ENCODE measurements at places on chromosomes 16 and 17. TPM values are rescaled to one million over a fixed set of nuclear protein-coding genes. Genes with fewer than 3 reads are reported as not detected.

GRCh38 chr17:74521701-74522201 is 9.5 kb downstream of the CD300LB start:
- DNase-seq: no peak

DNA sequence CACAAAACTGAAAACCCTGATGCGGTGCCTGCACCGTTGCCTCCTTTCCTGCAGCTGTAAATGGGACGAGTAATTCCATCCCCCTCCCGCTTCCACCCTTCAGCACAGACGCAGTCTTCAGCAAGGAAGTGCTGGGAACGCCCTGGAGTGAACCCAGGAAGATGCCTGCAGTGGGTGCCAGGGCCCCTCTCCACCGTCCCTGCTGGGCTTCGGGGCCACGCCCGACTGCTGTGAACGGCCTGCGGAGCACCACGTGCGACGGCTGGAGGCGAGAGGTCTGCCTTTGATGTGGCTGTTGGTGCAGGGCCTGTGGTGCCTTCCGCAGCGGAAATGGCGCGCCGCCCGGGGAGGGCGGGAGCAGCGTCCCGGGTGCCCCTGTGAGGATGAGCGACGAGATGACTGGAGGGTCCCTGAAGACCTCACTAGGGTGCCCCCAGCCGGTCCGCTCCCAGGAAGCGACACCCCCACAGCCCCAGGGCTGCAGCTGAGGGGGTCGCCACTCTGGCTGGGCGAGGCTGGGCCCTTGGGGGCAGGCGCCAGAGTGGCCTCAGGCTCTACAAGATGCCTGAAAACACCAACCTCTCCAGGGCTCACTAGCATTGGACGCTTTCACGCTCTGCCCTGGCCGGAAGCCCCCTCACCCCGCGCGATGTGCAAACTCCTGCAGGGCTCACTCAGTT is 749 bp upstream of the MC1R start:
- DNase-seq: peak; percentile 76

- DNase-seq: no peak
These were observed 60.1 kb downstream of the CYLD start for GRCh38 chr16:50802000-50802399.

GRCh38 chr17:7740481-7741001 is 23.0 kb downstream of the DNAH2 start:
- DNase-seq: no peak

DNA sequence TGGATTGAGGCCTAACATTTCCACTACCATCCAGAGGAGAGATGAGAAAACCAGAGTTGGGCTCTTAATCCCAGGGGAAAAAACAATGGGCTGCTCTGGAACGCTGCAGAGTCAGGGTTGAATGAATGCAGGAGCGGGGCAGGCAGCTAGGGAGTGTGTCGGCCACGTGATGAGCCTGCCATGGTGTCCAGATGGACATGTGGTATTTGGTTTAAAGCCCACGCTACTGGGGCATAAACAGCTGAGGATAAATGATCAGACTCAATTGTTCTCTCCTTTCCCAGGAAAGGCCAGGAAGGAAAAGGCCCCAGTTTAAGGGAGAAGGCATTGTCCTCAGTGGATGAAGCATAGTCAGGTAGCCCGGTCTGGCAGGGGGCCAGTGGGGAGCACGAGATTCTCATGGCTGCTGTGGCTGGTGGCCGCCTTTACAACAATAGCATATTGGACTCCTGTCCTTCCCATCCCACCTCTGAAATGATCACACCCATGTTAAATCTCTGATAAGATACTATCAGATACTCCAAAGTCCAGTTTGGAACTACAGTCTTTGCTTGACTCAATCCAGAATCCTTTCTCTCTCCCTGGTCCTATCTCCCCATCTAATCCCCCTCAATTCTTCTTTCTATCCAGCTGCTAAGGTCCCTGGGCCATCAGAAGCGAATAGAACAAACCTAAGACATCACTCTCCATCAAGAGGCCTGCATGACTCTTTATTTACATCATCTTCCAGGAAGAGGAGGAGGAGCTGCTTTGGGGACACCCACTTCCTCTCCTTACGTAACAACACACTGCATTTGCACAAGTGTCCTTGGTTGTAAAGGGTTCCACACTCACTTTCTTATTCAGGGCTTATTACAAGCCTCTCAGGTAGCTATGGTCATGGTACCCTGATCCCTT is 20.4 kb downstream of the CA4 start:
- DNase-seq: no peak

DNA sequence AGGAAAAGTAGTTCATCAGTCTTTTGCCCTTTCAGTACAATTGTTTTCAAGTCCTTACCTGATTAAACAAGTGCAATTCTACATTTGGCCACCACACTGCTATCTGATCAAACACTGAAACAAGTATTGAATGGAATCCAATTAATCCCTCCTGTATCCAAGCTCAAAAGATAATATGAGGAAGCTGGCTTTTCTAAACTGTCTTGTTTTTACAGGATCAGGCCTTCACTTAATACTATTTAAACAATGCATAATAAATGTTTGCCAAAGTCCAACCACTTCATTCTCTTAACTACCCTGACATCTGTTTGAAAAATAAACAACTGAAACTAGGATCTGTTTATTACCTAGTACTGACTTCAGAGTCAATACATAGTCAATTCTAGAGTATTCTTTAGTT is 131.6 kb downstream of the MRTFB start:
- no peak for DNase-seq

DNA sequence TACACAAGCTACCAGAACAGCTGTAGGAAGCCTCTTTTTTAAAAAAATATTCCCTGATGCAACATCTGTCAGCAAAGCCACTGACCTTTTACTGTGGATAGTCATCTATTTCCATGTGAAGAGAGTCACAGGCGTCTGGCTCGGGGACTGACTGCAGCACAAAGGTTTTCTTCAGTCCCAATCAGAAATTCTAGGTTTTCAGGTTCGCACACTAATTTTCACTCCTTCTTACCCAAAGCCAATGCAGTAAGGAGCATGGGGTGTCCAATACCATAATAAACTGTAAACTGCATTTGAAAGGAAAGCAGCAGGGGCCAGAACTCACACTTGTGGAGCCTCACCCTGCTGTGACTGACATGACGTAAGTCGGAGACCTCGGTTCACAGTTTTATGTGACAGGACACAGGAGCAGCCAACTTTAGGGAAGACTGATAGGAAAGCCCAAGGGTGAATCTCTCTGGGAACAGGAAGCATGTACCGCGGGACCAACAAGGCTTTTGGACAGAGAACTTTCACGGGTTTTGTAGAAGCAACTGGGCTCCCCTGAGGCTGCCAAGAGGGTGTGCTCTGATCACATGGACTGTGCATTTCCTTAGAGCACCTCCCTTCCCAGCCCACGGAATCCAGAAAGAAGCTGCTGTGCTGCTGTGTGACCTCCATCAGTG is 9.1 kb upstream of the TMEM100 start:
- no peak for DNase-seq

- DNase-seq: no peak
These were observed 828.9 kb downstream of the CDH11 start for GRCh38 chr16:64292953-64293352.

DNA sequence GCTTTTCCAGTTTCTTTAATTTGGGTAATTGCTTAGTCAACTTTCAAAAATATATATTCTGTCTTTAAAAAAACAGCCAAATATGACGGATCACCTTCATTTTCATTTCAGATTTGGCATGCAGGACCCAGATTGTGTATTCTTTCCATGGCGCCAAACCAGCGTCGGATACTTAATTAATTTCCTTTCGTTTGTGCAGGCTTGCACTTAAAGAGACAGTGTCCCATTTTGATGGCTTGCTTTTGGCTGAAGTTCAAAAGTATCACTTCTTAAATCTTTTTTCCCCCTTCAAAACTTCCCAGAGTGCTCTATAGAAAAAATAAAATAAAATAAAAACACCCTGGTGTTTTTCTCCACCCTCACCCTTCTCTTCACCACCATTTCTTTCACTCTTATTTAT is 394.5 kb upstream of the SOX9 start:
- DNase-seq: no peak

GRCh38 chr17:7330638-7331015 is 1.5 kb upstream of the NEURL4 start:
- DNase-seq: no peak

- DNase-seq: no peak
These were observed 11.2 kb downstream of the GTF3C1 start for GRCh38 chr16:27538528-27538927.

DNA sequence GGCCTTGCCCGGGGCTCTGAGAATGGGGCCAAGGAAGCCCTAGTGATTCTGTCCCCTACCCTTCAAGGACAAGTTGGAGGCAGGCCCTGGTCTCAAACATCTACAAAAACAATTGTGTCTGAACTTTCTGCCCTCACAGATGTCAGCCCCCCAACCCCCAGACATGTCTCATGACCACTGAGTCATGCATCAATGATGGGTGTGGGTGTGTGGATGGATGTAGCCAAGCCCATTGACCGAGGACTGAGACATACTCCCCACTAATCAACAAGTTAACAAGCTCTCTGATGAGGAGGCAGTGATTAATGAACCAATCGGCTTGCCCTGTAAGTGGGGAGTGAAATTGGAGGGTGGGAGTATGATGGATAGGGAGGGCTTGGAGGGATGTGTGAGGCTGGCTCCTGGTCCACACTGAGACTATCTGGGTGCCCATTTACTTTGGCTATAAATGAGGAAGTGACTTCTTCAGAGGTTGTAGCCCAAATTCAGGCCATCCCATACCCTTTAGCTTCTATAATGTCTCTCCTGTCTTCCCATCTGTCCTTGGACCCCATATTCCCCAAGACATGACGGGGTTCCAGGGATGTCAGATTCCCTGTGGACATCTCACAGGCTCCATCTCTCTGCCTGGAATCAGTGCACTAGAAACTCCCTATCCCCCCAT is 97.1 kb upstream of the TMEM97 start:
- no peak for DNase-seq

DNA sequence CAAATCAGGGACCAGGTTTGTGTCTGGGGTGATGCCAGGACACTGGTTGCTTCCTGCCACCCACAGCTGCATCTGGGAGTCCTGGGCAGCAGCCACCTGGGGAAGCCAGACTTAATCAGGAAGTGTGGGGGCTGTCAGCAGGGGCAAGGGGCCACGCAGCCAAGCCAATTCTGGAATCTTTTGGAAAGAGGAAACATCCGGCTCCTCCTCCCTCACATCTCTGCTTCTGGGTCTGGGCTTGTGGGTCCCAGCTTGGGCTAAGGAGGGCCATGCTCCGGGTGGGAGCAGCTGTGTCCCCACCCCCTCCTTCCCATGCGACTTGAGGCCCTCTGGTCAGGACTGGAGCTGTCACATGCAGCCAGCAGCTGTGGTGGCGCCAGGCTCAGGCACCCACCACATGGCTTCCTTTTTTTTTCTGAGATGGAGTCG is 37.0 kb upstream of the CCDC182 start:
- peak; percentile 43 for DNase-seq

- DNase-seq: no peak
These were observed 9.5 kb downstream of the RNF213 start for GRCh38 chr17:80270104-80270503.

DNA sequence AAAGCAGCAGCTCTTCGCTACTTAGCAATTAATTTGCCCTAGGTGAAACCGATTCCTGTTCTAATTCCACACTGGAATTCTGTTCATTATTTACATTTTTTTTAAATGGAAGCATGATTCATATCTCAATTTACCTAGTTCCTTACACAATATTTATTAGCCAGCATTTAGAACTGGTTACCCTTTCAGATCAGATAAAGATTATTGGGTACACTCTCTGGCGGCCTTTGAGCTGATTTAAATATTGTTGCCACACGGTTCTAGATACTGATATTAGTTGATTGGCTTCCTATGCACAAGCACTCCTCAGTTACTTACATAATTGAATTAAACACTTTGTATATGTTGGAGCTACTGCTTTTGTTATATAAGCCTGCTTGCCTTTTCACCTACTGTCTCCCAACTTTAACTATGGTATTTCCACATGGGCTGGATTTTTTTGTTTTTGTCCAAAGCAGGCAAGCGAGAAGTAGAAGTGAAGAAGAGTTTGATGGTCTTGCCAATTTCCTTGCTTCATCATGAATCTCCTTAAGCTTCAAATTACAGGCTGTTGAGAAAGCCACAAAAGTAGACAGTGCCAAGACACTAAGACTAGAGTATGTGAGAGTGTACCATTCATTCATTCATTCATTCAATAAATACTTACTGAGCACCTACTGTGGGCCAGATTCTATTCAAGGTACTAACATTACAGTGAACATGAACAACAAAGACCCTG is 3.9 kb upstream of the ALDH3A2 start:
- DNase-seq: no peak

DNA sequence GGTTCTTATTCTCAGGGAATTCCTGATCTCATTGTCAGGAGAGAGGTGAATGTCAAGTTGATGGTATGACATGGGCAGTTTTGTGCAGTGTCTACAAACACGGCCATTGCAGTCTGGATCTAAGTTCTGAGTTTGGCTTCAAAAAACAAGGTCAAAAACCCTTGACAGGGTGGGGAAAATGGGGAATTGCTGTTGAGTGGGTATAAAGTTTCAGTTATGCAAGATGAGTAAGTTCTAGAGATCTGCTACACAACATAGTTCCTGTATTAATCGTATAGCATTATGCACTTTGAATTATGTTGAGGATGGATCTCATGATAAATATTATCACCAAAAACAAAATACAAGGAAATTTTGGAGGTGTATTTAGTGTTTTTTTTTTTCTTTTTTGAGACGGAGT is 36.6 kb upstream of the CARMIL2 start:
- no peak for DNase-seq

DNA sequence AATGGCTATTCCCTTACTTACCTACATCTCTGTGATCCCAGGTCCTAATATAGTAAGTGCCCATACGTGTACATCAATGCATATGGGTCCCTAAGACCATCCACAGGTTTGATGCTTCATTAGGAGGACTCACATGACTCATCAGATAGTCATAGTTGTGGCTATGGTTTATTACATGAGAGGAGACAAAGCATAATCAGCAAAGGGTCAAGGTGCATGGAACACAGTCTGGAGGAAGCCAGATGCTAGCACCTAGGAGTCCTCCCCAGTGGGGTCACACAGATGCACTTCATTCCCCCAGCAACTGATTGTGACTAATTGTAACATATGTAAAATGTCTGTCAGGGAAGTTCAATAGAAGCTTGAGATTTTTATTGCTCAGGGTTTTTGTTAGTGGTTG is 42.8 kb downstream of the PHKB start:
- no peak for DNase-seq

Gene POLDIP2
- total RNA-seq: 84.9 TPM

Gene HSF5
- total RNA-seq: 0.19 TPM

Gene KRTAP4-5
- total RNA-seq: not detected

Gene GNG13
- total RNA-seq: not detected

Gene SERPINF2
- total RNA-seq: 30.6 TPM

Gene C16orf54
- total RNA-seq: 4.9 TPM

Gene CD300A
- total RNA-seq: 8.2 TPM

Gene CSH2
- total RNA-seq: not detected

Gene ABCA9
- total RNA-seq: 2.0 TPM

Gene KRTAP16-1
- total RNA-seq: not detected

Gene CEP295NL
- 3.6 TPM for total RNA-seq

Gene NPIPA3
- total RNA-seq: 0.69 TPM

Gene MILR1
- total RNA-seq: 17.8 TPM

Gene RAB40C
- total RNA-seq: 24.0 TPM

Gene CD300LB
- 0.91 TPM for total RNA-seq

Gene WDR81
- 28.5 TPM for total RNA-seq
